ENCODE measurements at places on chromosomes 16 and 17. TPM values are rescaled to one million over a fixed set of nuclear protein-coding genes. Genes with fewer than 3 reads are reported as not detected.
A peak's percentile ranks its signal among the peaks of the same experiment; 100 is the strongest.

Gene TMC8
- total RNA-seq, result 9.6 TPM

DNA sequence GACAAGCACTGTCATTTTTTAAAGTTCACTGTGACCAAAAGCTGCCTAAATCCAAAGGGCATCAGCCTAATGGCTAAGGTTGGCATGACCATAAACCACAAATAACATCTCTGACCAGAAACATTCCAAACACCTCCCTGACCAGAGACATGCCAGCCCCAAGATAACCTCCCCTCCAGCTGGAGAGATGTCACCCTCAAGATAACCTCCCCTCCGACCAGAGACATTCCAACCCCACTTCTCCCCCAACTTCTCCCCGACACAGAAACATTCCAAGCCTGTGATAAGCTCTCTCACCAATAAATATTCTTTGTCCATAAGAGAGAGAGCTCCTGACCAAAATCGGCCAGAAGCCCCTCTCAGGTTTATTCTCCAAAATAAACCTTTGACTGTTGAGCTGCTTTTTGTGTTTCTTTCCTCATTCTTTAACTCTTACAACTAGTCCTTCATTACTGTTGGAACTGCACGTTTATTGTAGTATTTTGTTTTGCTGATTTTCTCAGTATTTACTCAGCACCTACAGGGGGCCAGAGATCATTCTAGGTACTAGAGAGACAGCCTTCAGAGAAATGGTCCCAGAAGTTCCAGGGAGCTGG lies 325.6 kb downstream of the SLC39A11 start:
- H3K27me3 ChIP-seq, result no peaks in the 10 kb centered on the region
- no peak overlapping the region for H3K27ac ChIP-seq

DNA sequence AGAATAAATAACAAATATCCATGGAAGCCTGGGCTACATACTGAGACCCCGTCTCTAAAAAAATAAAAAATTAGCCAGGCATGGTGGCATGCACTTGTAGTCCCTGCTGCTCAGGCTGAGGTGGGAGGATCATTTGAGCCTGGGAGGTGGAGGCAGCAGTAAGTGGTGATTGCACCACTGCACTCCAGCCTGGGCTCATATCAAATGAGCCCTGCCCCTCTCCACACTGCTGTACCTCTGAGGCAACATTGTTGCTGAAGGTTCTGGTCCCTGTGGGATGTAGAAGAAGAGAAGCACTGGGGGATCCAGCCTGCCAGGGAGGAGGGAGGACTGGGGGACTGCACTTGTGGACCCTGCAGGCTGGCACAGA lies 11.4 kb upstream of the ARHGAP23 start:
- H3K27ac ChIP-seq, result no peak overlapping the region
- peaks cover 36% of the 10 kb centered on the region for H3K4me1 ChIP-seq
- H3K27me3 ChIP-seq, result no peaks in the 10 kb centered on the region

DNA sequence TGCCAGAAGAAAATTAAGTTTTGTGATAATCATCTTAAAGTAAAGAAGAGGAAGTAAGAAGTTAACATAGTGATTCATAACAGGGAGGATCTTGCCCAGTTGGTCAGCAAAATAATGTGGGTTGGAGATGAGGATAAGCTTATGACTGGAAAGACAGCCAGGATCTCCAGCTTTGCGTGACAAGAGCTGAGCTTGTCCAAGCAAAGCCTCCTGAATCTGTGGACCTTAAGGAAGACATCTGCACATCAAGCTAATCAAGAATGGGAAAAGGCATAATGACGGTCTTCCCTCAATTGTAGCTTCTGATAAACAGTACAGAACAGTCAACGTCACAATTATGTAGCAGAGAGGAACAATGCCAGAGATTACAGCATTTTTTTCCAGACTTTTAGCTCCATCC lies 744.7 kb upstream of the GOT2 start:
- H3K27ac ChIP-seq, result no peak overlapping the region
- H3K36me3 ChIP-seq, result no peaks in the 10 kb centered on the region
- H3K4me1 ChIP-seq, result no peaks in the 10 kb centered on the region
- DNase-seq, result no peak
- H3K4me3 ChIP-seq, result no peak overlapping the region

Gene GALNS
- 62.2 TPM for total RNA-seq

DNA sequence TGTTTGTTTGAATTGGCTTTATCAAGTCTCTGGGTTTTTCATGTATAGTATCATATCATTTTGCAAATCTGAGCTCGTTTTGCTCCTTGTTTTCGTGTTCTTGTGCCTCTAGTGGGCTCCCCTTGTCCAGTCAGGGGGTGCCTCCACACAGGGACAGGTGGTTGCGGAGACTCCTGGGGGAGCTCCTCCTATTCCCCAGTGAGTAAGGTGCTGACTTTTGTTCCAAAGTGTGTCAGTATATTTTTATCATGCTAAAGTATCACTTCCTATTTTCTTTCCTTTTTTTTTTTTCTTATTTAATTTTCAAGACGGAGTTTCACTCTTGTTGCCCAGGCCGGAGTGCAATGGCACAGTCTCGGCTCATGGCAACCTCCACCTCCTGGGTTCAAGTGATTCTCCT lies 30.3 kb upstream of the IL17C start:
- no peaks in the 10 kb centered on the region for H3K27me3 ChIP-seq
- peaks cover 74% of the 10 kb centered on the region for H3K36me3 ChIP-seq
- no peak overlapping the region for H3K27ac ChIP-seq
- DNase-seq, result no peak
- no peak overlapping the region for H3K4me3 ChIP-seq

Gene KRT16
- total RNA-seq, result 31.9 TPM

Gene HS3ST2
- 9.0 TPM for total RNA-seq

GRCh38 chr17:40191237-40192208 lies 14.3 kb downstream of the RAPGEFL1 start:
- peak; percentile 31 for DNase-seq
- peak overlapping the region; percentile 41 for H3K27ac ChIP-seq
- no peaks in the 10 kb centered on the region for H3K36me3 ChIP-seq
- no peaks in the 10 kb centered on the region for H3K4me1 ChIP-seq

DNA sequence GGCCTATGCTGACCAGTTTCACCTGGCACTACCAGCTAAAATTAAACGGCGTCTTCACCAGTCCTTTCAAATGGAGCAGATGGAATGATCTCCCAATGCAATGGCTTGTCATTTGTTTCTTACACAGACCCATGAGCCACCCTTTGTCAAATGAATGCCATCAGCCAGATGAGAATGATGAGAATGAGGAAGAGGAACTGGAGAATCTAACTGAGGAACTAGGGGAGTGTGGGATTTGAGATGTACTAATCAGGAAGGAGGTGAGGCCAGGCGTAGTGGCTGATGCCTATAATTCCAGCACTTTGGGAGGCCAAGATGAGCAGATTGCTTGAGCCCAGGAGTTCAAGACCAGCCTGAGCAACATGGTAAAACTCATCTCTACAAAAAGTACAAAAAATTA lies 116.4 kb downstream of the HS3ST3A1 start:
- no peaks in the 10 kb centered on the region for H3K4me1 ChIP-seq
- H3K4me3 ChIP-seq, result no peak overlapping the region
- DNase-seq, result no peak
- H3K36me3 ChIP-seq, result no peaks in the 10 kb centered on the region
- no peak overlapping the region for H3K27ac ChIP-seq
- H3K27me3 ChIP-seq, result no peaks in the 10 kb centered on the region

Gene TRIM72
- not detected for total RNA-seq

- peaks cover 14% of the 10 kb centered on the region for H3K36me3 ChIP-seq
- peak overlapping the region; percentile 32 for H3K27ac ChIP-seq
- H3K27me3 ChIP-seq, result no peaks in the 10 kb centered on the region
- H3K4me1 ChIP-seq, result no peaks in the 10 kb centered on the region
Observed at GRCh38 chr17:61406971-61407911, 7.6 kb downstream of the TBX2 start.

DNA sequence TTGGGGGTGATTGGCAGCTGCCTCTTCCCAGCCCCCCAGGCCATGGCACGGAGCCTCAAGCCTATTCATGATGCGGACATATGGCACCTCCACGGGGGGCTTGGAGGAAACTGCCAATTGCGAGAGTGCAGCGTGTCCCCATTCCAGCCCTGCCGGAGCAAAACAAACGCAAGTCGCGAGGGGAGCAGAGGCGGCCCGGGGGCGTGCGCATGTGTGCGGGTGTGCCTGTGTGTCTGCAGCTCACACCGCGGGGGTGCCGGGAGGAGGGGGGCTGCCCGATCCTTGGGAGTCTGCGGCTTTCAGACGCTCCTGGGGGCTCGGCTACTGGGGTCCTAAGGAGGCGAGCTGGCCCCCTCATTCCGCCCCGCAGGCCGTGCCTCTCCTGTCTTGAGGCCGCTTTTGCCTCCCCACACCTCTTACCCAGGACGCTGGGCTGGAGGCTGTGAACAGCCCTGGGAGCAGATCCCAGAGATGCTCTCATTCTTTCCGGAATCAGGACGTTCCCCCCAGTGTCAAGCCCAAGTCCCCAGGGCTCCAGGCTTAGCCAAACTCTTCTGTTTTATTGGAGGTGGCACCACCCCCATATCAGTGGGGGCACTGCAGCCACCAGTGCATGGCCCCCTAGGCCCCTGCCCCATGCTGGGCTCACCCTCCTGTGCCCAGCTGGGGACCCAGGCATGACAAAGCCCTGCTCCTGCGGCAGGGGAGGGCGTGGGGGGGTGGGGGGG lies 29.1 kb downstream of the ENDOV start:
- H3K36me3 ChIP-seq, result no peaks in the 10 kb centered on the region
- no peak for DNase-seq
- peaks cover 7% of the 10 kb centered on the region for H3K4me1 ChIP-seq

Gene FKBP10
- total RNA-seq, result 388 TPM

GRCh38 chr17:44280392-44280937 lies 12.5 kb upstream of the SLC4A1 start:
- no peak for DNase-seq
- no peaks in the 10 kb centered on the region for H3K27me3 ChIP-seq
- no peak overlapping the region for H3K4me3 ChIP-seq
- H3K4me1 ChIP-seq, result no peaks in the 10 kb centered on the region

DNA sequence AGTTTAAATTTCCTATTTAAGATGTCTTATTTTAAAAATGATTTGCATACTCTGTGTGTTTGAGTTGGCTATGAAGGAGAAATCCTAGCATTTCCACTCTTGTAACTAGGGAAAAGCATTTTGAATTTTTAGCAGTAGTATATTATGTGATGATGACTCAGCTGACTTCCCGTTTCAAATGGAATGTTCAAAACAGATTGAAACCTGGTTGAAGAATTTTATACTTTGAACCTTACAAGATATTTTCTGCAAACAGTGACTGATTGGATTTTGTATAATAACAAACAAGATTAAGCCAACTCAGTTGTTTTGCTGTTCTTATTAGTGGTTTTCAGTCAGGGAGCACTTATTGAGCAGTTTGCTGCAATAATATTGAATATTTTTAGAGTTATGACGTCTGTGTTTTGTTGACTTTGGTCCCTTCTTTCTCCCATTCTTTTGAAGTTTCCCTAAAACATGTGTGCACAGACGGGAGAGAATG lies 8.0 kb downstream of the TNRC6A start:
- H3K4me1 ChIP-seq, result peaks cover 66% of the 10 kb centered on the region
- H3K27me3 ChIP-seq, result no peaks in the 10 kb centered on the region
- H3K27ac ChIP-seq, result peak overlapping the region; percentile 81

DNA sequence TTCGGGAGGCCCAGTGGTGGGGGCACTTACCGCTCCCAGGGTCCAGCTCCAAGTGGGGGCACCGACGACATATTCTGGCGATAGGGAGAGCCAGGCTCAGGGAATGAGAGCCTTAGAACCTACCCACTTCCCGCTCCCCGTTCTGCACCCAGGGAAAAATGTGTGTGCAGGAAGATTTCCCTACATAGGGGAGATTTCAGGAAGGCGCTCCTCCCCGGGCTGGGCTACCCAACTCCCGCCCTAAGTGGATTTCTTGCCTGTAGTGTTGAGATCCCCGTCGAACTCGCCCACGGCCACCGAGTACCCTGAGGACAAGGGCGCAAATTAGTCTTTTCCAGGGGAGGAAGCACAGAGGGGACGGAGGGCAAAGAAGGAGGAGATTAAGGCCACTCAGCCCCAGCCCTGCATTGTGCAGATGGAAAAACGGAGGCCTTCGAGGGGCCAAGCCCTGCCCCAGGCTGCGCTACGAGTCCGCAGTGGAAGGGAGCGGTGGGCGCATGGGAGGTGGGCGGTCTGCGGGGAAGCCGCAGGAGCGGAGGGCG lies 5.1 kb downstream of the ITGA2B start:
- H3K27me3 ChIP-seq, result no peaks in the 10 kb centered on the region
- peak overlapping the region; percentile 66 for H3K4me3 ChIP-seq
- H3K27ac ChIP-seq, result no peak overlapping the region
- no peaks in the 10 kb centered on the region for H3K36me3 ChIP-seq

- no peaks in the 10 kb centered on the region for H3K4me1 ChIP-seq
- H3K36me3 ChIP-seq, result no peaks in the 10 kb centered on the region
- no peaks in the 10 kb centered on the region for H3K27me3 ChIP-seq
Observed at GRCh38 chr17:28476076-28476865, 2.8 kb downstream of the SLC13A2 start.

DNA sequence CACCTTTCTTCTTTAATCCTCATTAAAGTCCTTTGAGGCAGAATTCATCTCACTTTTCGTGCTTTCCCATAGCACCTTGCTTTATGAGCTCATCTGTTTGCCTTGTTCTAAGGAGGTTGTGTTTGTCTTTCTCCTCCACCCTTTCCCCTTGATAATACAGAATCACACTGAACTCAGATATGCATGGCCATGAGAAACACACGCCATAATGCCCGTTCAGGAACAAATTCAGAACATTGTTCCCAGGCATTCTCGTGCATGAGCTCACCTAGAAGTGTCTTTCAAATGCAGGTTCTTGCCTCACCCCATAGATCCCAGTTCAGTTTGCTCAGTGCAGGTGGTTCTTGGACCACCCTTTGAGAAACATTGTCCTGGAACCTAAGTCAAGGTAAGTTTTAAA lies 71.1 kb downstream of the TMEM114 start:
- no peak overlapping the region for H3K27ac ChIP-seq
- no peaks in the 10 kb centered on the region for H3K27me3 ChIP-seq
- H3K4me3 ChIP-seq, result no peak overlapping the region

Gene CIAPIN1
- 28.7 TPM for total RNA-seq

DNA sequence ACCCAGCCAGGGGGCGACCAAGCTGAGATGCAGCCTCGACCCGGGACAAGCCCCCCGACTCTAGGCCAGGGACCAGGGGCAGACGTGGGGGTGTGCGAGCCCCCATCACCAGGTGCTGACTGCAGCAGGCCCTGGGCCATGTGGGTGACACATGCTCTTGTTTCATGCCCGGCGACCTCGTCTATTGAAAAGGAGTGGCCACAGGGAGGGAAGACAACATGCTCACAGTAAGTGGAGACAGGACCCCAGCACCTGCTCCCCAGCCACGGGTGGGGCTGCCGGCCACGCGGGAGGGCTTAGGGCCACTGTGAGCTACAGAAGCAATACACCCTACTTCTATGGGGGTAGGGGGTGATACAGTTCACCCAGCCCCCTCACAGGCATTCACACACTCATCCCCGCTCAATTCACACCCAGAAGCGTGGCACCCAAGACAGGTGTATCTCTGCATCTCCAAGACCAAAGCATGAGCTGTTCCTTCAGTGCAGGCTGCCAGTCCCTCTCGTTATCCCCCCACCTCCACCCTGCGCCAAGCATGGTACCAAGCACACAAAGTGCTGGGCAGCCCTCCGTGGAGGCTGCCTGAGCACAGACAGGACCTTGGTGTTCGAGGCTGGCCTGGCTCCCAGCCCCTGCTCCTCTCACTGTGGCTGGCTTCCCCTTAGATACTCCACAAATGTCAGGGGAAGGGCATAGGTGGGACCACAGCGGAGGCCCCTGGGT lies 13.6 kb downstream of the VASN start:
- H3K27me3 ChIP-seq, result no peaks in the 10 kb centered on the region
- peaks cover 37% of the 10 kb centered on the region for H3K36me3 ChIP-seq
- DNase-seq, result peak; percentile 69

- H3K4me1 ChIP-seq, result no peaks in the 10 kb centered on the region
- H3K27ac ChIP-seq, result no peak overlapping the region
- DNase-seq, result no peak
- no peaks in the 10 kb centered on the region for H3K36me3 ChIP-seq
Observed at GRCh38 chr17:32962320-32962711, 29.3 kb upstream of the SPACA3 start.

GRCh38 chr17:67818110-67819002 lies 6.9 kb upstream of the BPTF start:
- DNase-seq, result no peak
- H3K27ac ChIP-seq, result no peak overlapping the region
- no peaks in the 10 kb centered on the region for H3K36me3 ChIP-seq
- H3K4me1 ChIP-seq, result no peaks in the 10 kb centered on the region
- no peak overlapping the region for H3K4me3 ChIP-seq

Data from ascending aorta (tissue), 2 donors.